H9 (cell line): ENCODE measurements at places on chromosomes 1 and 21. TPM values are rescaled to one million over a fixed set of nuclear protein-coding genes. Genes with fewer than 3 reads are reported as not detected.

Gene PBXIP1
- total RNA-seq: 21.6 and 22.5 TPM in 2 replicates

Gene MNDA
- total RNA-seq: not detected in 2 replicates

Gene SPOCD1
- total RNA-seq: 1.5 and 2.7 TPM in 2 replicates

Gene KRTAP10-12
- not detected in 2 replicates for total RNA-seq

GRCh38 chr1:42891465-42892138, 45.2 kb downstream of the ZNF691 start:
- no peaks in the 10 kb centered on the region for H3K36me3 ChIP-seq
- H3K27ac ChIP-seq: no peak overlapping the region
- no peak for DNase-seq
- H3K27me3 ChIP-seq: no peaks in the 10 kb centered on the region
- H3K4me1 ChIP-seq: no peaks in the 10 kb centered on the region

- no peaks in the 10 kb centered on the region for H3K27me3 ChIP-seq
- H3K36me3 ChIP-seq: no peaks in the 10 kb centered on the region
- H3K4me3 ChIP-seq: no peak overlapping the region
- H3K4me1 ChIP-seq: no peaks in the 10 kb centered on the region
Measured at GRCh38 chr1:186443638-186444037, 17.3 kb downstream of the PDC start.
